ENCODE measurements at places on chromosomes 5 and 9.

DNA sequence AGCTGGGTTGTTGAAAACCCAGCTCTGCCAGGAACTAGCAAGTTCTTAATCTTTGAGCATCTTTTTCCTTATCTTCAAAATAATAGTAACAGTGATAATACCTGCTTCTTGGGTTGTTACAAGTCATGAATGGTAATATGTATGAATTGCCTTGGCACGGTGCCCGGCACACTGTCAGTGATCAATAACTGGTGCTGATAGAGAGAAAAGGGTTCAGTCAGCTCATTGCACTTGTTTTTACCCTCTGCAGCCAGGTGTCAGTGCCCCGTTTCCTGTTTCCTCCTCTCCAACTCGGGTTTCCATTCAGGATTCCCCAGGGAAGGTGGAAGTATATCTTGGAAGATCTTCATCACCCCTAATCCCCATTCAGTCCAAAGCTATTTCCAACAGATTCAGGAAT is 15.8 kb upstream of the NIPAL4 start:
- H3K36me3 ChIP-seq = no peaks in the 10 kb centered on the region
- DNase-seq = no peak
- no peak overlapping the region for H3K4me3 ChIP-seq

DNA sequence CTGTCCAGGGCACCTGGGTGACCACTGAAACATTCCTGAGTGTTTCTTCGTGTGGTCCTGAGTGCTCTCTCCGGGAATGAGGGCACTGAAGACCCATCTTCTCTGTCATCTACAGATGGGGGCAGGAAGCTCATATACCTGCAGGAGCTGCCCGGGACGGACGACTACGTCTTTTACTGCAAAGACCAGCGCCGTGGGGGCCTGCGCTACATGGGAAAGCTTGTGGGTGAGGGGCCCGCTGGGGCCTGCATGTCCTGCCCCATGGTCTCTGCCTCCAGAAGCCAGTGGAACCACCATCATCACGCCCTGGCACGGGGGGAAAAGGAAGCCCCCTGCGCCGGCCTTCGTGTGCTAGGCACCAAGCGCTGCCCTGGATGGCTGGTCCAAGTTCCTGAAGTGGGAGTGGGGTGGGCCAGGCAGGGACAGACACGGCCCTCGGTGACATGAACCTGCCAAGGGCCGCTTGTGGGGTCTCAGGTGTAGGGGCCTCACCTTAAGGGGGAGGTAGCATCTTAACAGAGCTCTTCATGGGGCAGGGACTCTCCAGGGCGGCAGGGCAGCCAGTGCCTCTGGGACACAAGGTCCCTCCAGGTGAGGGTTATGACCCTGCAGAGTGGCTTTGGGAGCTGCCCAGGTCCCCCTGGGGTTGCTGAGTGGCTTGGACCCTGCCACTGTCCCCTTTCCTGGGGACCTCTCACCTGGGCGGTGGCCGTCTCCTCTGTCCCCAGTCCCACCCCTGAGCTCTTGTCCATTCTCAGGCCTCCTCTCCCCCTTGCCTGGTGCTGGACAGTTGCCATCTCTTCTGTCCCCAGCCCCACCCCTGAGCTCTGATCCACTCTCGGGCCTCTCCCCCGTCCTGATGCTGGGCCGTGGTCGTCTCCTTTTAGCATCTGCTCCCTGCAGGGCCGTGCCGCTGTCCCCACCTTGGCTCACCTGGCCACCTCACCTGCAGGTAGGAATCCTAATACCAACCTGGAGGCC is 2.1 kb downstream of the OBP2A start:
- peaks cover 7% of the 10 kb centered on the region for H3K27me3 ChIP-seq
- no peak for DNase-seq
- no peak overlapping the region for H3K4me3 ChIP-seq
- no peaks in the 10 kb centered on the region for H3K4me1 ChIP-seq
- H3K36me3 ChIP-seq = no peaks in the 10 kb centered on the region

- H3K36me3 ChIP-seq = no peaks in the 10 kb centered on the region
- H3K27me3 ChIP-seq = no peaks in the 10 kb centered on the region
- no peak overlapping the region for H3K4me3 ChIP-seq
- H3K4me1 ChIP-seq = no peaks in the 10 kb centered on the region
- DNase-seq = no peak
Measured at GRCh38 chr5:151541571-151541970, 49.6 kb downstream of the FAT2 start.

GRCh38 chr5:177336112-177336511 is 15.4 kb downstream of the LMAN2 start:
- H3K36me3 ChIP-seq = peaks cover 72% of the 10 kb centered on the region
- no peak overlapping the region for H3K4me3 ChIP-seq
- H3K27me3 ChIP-seq = no peaks in the 10 kb centered on the region
- H3K27ac ChIP-seq = no peak overlapping the region
- H3K4me1 ChIP-seq = peaks cover 21% of the 10 kb centered on the region

DNA sequence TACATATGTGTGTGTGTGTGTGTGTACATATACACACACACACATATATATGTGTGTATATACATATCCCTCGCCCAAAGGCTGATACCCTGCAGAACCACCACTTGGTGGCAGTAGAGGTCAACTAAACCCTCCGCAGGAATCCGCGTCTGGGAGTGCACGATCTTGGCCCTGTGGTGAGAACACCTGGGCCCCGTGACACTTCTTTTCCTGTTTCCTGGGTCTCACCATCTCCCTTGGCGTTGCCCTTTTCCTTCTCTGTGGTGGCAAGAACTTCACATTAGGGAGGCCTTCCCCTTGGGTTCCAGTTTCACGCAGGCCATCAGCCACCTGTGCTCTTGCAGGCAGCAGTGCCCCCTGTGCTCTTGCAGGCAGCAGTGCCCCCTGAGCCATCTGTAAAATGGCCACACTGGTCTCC is 8.2 kb downstream of the IL9 start:
- no peak overlapping the region for H3K4me3 ChIP-seq
- peak; percentile 70 for DNase-seq
- no peaks in the 10 kb centered on the region for H3K36me3 ChIP-seq
- no peak overlapping the region for H3K27ac ChIP-seq
- peaks cover 23% of the 10 kb centered on the region for H3K4me1 ChIP-seq

- no peak overlapping the region for H3K27ac ChIP-seq
- no peak overlapping the region for H3K4me3 ChIP-seq
- DNase-seq = no peak
- no peaks in the 10 kb centered on the region for H3K4me1 ChIP-seq
- no peaks in the 10 kb centered on the region for H3K27me3 ChIP-seq
Measured at GRCh38 chr9:34246453-34246852, 67.6 kb downstream of the UBAP1 start.

DNA sequence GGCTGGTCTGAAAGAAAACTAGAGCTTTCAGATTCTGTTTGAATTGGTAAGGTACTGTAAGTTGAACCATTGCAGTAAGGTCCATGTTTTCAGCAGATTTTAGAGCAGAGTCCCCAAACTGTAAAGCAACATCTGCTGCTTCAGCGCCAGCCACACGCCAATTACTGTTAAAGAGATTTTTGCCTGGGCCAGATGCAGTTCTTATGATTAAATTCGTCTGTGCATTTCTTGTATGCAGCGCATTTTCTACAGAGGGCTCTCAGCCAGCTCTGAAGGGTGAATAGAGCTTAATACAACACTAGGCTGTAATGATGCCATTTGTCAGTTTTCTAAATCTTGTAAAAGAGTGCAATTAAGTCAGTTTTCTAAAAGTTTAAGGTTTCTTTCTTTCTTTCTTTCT is 246.3 kb downstream of the COX7C start:
- H3K27ac ChIP-seq = no peak overlapping the region
- no peak overlapping the region for H3K4me3 ChIP-seq
- no peaks in the 10 kb centered on the region for H3K4me1 ChIP-seq
- no peaks in the 10 kb centered on the region for H3K36me3 ChIP-seq

GRCh38 chr5:17218353-17219005 is 1.0 kb downstream of the BASP1 start:
- no peak overlapping the region for H3K4me3 ChIP-seq
- no peaks in the 10 kb centered on the region for H3K4me1 ChIP-seq
- peaks cover 40% of the 10 kb centered on the region for H3K27me3 ChIP-seq
- no peak overlapping the region for H3K27ac ChIP-seq

DNA sequence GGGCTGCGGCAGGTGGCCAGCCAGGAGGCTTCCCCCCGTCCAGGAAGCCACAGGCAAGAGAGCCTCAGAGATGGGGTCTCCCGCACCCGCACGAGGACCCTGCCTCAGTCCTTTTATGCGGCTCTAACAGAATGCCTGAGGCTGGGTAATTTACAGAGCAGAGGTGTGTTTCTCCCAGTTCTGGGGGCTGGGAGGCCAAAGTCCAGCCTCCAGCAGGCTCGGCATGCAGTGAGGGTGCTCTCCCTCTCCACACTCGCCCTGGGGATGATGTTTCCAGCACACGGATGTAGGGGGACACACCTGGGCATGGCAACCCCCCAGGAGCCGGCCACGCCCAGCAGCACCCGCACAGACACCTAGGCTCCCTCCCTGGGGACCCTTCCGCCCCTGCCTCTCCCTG is 95.4 kb upstream of the PPP1R26 start:
- no peaks in the 10 kb centered on the region for H3K4me1 ChIP-seq
- H3K36me3 ChIP-seq = no peaks in the 10 kb centered on the region
- no peak overlapping the region for H3K4me3 ChIP-seq
- no peak overlapping the region for H3K27ac ChIP-seq

DNA sequence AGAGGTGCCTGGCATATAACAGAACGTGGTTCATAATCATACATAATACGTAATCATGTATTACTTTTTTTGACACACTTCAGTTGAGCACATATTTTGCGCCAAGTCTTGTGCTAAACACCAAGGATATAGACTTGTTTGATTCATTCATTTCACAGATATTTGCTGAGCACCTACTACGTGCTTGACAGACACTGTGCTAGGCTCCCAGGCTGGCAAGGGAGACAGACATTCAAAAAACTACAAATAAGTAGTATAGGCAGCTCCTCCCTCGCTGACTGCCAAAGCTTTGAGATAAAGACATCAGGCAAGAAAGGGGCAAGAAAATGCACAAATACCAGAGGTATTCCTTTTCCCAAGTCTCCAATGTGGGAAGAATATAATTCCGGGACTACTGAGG is 122.5 kb upstream of the CPEB4 start:
- peaks cover 6% of the 10 kb centered on the region for H3K27me3 ChIP-seq
- no peak overlapping the region for H3K27ac ChIP-seq
- H3K4me3 ChIP-seq = no peak overlapping the region
- no peaks in the 10 kb centered on the region for H3K4me1 ChIP-seq
- H3K36me3 ChIP-seq = no peaks in the 10 kb centered on the region
- no peak for DNase-seq

- no peaks in the 10 kb centered on the region for H3K4me1 ChIP-seq
- no peak for DNase-seq
- H3K27me3 ChIP-seq = no peaks in the 10 kb centered on the region
- H3K27ac ChIP-seq = no peak overlapping the region
- no peaks in the 10 kb centered on the region for H3K36me3 ChIP-seq
Measured at GRCh38 chr5:105413406-105413990, 1850.9 kb upstream of the NUDT12 start.

- H3K36me3 ChIP-seq = no peaks in the 10 kb centered on the region
- no peak overlapping the region for H3K27ac ChIP-seq
- H3K27me3 ChIP-seq = no peaks in the 10 kb centered on the region
- H3K4me3 ChIP-seq = no peak overlapping the region
- DNase-seq = no peak
Measured at GRCh38 chr9:130385257-130385656, 59.5 kb upstream of the ASS1 start.

- peaks cover 54% of the 10 kb centered on the region for H3K4me1 ChIP-seq
- peak; percentile 36 for DNase-seq
- no peaks in the 10 kb centered on the region for H3K27me3 ChIP-seq
- H3K27ac ChIP-seq = peak overlapping the region; percentile 72
- H3K4me3 ChIP-seq = peak overlapping the region; percentile 1
Measured at GRCh38 chr5:35773967-35774366, 82.7 kb upstream of the IL7R start.

DNA sequence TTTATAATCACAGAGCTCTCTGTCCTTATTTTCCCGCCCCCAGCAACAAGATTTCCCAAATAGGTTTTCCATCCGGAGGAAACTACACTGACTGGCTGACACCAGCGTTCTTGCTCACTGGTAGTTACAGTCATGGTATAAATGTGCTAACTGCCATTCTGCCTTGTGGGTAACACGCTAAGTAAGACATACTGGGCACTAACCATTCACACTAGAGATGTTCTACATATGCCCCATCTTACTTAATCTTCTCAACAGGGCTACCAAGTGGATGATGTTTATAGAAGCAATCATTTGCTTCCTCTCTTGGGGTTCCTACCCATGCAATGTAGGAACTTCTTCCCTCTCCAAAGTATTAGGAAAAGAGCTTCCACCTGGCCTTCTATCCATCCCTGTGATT is 111.5 kb downstream of the SUSD1 start:
- no peak overlapping the region for H3K4me3 ChIP-seq
- H3K27me3 ChIP-seq = no peaks in the 10 kb centered on the region
- no peak overlapping the region for H3K27ac ChIP-seq
- DNase-seq = no peak
- H3K4me1 ChIP-seq = peaks cover 23% of the 10 kb centered on the region

DNA sequence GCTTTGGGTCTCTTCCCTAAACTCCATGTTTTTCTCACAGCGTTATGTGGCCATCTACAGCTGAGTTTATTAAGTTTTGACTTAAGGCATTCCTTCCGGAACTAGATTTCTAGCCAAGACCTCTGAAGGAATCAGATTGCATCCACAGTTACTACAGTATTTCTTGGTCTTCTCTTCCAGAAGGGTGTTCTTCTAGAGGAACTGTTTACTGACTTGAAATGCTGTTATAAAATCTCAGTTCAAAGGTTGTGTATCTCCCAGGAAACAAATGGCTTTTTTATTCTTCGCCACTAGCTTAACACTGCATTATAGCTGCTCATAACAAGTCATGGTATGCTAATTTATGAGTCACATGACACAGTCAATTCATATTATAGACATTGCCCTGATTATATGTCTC is 55.3 kb upstream of the RAD23B start:
- no peak overlapping the region for H3K27ac ChIP-seq
- no peak overlapping the region for H3K4me3 ChIP-seq
- no peaks in the 10 kb centered on the region for H3K4me1 ChIP-seq
- peaks cover 46% of the 10 kb centered on the region for H3K27me3 ChIP-seq

DNA sequence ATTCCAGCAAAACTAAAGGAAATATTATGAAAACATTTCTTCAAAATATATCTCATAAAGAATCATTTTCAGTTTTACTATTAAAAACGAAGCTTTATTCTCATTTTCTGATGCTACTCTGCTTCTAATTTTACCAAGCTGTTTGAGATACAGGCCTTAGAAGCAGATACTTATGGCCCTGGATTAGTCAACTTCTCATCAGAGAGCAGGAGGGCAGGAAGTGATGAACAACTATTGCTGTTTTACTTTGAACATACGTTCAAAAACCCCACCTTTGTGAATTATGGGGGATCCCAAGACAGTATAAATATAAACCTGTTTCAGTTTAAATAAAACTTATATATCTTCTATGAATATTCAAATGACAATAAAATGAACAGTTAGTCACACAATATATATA is 16.0 kb downstream of the MPDZ start:
- no peaks in the 10 kb centered on the region for H3K4me1 ChIP-seq
- no peak for DNase-seq
- no peaks in the 10 kb centered on the region for H3K27me3 ChIP-seq
- H3K27ac ChIP-seq = no peak overlapping the region
- no peak overlapping the region for H3K4me3 ChIP-seq
- H3K36me3 ChIP-seq = no peaks in the 10 kb centered on the region

- no peaks in the 10 kb centered on the region for H3K36me3 ChIP-seq
- no peak overlapping the region for H3K4me3 ChIP-seq
- no peaks in the 10 kb centered on the region for H3K4me1 ChIP-seq
- no peak overlapping the region for H3K27ac ChIP-seq
- DNase-seq = no peak
Measured at GRCh38 chr5:173734716-173735115, 118.3 kb upstream of the BOD1 start.
